ENCODE measurements at places on chromosomes 2 and 18.

DNA sequence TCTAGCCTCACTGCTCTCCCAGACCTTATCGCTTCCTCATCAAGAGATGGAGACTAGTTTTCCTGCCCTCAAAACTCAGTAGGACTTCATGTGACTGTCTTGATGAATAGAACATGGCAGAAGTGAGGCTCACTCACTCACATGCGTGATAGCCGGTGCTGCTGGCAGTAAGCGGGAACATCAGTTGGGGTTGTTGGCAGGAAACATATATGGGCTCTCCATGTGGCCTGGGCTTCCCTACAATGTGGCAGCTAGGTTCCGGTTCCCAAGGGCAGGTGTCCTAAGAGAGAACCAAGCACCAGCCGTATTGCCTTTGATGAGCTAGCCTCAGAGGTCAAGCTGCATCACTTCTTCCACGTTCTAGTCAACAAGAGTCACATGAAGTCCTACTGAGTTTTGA is 15.2 kb upstream of the FAHD2A start:
- DNase-seq: no peak

DNA sequence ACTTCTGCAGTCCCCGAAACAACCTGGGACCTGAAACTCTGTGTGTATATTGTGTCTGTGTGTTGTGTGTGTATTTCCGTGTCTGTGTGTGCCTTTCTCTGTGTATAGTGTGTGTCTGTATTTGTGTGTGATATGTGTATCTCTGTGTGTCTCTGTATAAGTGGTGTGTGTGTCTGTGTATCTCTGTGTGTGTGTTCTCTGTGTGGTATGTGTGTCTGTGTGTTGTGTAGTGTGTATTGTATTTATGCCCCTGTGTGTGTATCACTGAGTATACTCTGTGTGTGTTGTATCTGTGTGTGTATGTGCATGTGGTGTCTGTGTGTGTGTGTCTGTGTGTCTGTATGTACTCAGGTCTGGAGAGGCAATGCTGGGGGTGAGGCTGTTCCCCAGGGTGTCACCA is 11.6 kb downstream of the CASP8 start:
- DNase-seq: no peak

- DNase-seq: no peak
Measured at GRCh38 chr2:219464286-219465032, 29.8 kb downstream of the SPEG start.

GRCh38 chr2:171515672-171516298 is 6.5 kb upstream of the CYBRD1 start:
- DNase-seq: no peak

- no peak for DNase-seq
Measured at GRCh38 chr2:99085421-99085820, 56.1 kb upstream of the C2orf15 start.

GRCh38 chr2:10873171-10873570 is 38.6 kb upstream of the KCNF1 start:
- no peak for DNase-seq

GRCh38 chr2:46748121-46748520 is 167.5 kb downstream of the MCFD2 start:
- no peak for DNase-seq

DNA sequence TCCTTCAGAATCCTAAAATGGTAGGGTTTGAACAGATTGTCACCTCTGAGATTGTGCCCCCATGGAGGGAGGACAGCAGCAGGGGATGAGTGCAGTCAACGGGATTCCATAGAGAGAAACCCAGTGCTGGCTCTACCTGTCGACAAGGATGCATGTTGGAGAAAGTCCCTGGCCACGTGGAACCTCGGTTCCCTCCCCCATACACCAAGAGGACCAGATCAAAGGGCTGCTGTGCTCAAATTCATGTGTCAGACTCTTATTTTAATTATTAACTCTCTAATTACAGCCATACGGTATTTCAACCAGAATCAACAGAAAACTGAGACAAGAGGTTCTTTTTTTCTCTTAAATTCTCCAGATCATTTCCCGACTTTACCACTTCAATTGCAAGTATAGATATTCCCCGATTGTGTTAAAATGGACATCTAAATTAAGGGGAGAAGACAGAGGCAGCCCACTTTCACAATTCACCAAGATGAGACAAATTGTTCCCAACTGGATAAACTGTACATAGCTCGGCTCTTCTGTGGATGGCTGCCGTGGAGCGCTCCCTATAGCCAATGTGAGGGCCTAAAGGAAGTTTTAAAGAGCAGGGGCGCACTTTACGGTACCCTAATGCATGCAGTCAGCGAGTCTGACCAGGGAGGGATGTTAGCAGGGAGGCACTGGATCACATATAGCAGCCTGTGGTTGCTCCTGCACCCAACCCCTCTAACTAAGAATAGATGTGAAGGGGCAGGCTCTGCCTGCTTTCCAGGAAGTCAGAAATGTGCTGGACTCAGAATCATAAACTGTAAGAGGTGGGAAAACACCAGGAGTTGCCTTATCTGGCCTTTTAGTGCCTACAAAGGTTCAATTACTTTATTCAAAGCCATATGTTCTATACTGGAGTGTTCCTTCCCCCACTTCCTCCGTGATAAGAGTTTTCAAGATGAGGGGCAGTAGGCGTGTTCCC is 123.1 kb downstream of the CACNB4 start:
- DNase-seq: no peak

Data from pulmonary artery endothelial cell (primary cell).